ENCODE measurements at places on chromosomes 7 and 10.

- DNase-seq: no peak
Observed at GRCh38 chr10:74859546-74859945, 33.1 kb downstream of the KAT6B start.

DNA sequence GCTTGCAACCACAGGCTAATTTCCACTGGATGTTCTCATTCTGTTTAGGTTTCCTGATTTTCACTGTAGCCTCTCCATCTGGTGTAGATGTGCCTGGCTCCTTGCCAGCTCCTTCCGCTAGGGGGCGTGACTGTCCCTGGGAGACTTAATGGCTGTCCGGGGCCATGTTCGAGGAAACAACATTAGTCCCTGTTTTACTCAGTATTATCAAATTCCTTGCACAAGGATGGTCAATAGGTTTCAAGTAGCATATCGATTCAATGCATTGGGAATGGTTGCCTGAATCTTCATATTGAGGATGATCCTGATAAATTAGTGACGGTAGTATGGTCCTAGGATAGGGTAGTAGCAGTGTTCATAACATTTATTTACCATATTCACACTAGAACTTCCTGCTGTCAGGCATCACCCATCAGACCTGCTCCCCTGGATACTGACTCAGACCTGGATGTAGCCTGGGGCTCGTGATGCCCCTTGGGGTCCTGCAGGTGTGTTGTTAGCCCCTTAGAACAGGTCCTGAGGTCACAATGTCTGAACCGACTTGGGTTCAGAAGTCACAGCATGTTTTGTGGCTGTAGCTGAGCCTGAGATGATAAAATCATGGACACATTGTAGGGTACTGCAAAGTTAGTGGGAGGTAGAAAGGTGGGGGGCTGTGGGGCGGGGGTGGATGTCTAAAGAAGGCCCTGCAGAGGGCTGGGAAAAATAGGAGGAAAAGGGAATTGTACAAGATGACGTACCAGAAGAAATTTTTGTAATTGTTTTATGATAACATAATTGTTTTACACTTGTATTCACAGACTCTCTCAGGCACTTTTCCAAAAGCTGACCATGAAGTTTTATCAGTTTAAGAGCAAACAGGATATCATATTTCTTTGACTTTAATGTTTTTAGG is 8.9 kb upstream of the EXOC6 start:
- peak; percentile 61 for DNase-seq

DNA sequence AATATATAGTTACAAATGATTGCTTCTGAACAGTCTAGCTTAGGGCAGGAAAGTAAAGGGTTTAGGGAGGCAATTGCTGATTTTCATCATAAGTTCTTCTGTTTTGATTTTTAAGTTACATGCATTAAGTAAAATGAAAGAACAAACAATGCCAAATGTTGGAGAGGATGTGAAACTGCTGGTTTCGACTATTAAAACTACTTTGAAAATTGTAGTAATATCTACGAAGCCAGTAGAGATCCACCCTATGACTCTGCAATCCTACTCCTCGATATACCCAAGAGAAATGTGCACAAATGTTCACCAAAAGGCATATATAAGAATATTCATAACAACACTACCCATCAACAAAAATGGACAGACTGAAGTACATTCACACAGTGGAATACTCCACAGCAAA is 24.3 kb downstream of the PDZD8 start:
- DNase-seq: no peak

- peak; percentile 36 for DNase-seq
Observed at GRCh38 chr10:86642499-86642898, 11.8 kb upstream of the OPN4 start.

DNA sequence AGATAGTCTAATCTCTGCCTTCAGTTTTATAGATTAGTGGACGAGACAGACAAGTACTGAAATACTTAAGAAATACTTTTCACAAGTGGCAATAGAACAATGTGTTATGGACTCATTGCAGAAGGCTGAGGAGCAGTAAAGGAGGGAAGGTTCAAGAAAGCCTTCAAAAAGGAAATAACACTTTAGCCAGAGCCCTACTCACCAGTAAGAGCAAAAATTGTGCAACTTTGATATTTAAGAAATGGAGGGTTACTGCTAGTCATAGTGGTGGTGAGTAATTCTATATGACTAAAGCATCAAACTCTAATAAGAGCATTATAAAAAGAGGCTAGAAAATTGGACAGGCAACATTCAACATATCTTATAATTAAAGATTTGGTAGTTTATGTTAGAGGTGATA is 28.8 kb downstream of the PTPN12 start:
- DNase-seq: no peak

- DNase-seq: no peak
Observed at GRCh38 chr7:70307544-70308106, 709.4 kb downstream of the AUTS2 start.

DNA sequence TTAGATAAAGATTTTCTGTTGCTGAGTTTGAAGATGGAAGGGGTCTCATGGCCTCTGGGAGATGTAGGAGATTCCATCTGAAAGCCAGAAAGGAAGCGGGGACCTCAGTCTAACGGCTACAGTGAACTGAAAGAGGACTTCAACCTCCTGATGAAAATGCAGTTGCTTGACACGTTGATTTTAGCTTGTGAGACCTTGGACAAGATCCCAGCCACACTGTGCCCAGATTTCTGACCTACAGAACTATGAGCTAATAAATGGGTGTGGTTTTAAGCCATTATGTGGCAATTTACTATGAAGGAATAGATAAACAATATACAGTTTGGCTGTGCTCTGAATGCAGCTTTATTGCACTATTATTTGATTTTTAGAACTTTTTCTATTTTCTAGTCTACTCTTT is 342.3 kb upstream of the SEMA3D start:
- DNase-seq: no peak

- DNase-seq: no peak
Observed at GRCh38 chr10:59582058-59582457, 127.6 kb downstream of the SLC16A9 start.

GRCh38 chr10:69232252-69232651 is 12.1 kb downstream of the HKDC1 start:
- DNase-seq: peak; percentile 86

GRCh38 chr7:44212581-44213184 is 11.9 kb downstream of the YKT6 start:
- no peak for DNase-seq

- DNase-seq: no peak
Observed at GRCh38 chr7:81714306-81714705, 55.5 kb downstream of the HGF start.

- no peak for DNase-seq
Observed at GRCh38 chr7:129434675-129435318, 565 bp downstream of the STRIP2 start.

- DNase-seq: no peak
Observed at GRCh38 chr7:151408839-151409666, 785 bp downstream of the WDR86 start.

GRCh38 chr7:55127622-55128081 is 108.8 kb downstream of the EGFR start:
- DNase-seq: no peak

GRCh38 chr10:12788277-12788676 is 213.2 kb downstream of the CCDC3 start:
- no peak for DNase-seq

- DNase-seq: no peak
Observed at GRCh38 chr10:119543814-119544642, 1.5 kb upstream of the RGS10 start.

- no peak for DNase-seq
Observed at GRCh38 chr7:91079487-91079886, 184.7 kb upstream of the FZD1 start.

GRCh38 chr10:3167611-3168330 is 4.8 kb downstream of the PITRM1 start:
- no peak for DNase-seq

- peak; percentile 7 for DNase-seq
Observed at GRCh38 chr7:109950256-109950655, 1140.7 kb upstream of the LRRN3 start.

DNA sequence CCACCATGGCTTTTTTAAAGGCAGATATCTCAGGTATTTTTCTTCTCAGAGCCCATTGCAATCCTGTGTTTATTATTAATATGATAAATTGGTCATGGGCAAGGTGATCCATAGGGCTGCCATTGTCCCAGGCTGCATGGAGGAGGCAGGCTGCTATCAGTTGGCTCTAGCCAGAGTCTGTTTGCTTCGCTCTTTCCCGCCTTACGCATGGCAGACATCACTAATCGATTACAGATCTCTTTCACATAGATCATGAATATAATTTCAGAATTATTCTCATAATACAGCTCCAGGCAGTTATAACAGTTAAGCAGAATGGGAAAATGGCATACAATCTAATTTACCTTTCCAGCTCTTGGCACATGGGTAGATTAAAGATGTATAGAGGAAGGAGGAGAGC is 30.4 kb upstream of the HABP2 start:
- peak; percentile 11 for DNase-seq

GRCh38 chr7:150928541-150928940 is 49.6 kb downstream of the KCNH2 start:
- no peak for DNase-seq

DNA sequence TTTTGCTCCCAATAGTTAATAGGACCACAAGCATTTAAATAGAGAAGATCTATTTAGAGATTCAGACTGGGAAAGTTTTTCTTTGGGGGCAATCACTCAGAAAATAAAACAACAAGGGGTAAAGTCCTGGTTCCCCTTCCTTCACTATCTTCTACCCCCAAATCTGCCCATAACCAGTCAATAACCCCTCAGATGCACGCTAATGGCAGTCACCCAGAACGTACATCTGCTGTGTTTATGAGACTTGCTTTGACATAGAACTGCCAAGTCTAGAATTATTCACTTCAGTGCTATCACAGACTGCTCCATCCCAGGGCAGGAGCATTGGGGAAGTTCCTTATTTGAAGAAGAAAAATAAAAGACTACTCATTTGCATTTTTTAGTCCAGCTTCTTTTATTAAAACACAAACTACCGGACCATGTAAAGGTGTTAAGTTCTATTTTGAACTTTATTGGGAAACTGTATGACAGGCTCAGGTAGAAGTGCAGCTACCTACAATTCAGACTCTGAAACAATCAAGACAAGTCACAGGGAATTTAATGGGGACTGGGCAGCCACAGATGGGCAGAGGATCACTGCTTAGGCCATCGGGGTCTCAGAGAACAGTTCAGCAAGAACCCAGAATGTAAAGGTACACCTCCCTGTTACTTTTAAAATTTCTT is 38.4 kb downstream of the ANK3 start:
- DNase-seq: no peak

GRCh38 chr10:91424016-91424415 is 13.9 kb downstream of the HECTD2 start:
- DNase-seq: no peak

DNA sequence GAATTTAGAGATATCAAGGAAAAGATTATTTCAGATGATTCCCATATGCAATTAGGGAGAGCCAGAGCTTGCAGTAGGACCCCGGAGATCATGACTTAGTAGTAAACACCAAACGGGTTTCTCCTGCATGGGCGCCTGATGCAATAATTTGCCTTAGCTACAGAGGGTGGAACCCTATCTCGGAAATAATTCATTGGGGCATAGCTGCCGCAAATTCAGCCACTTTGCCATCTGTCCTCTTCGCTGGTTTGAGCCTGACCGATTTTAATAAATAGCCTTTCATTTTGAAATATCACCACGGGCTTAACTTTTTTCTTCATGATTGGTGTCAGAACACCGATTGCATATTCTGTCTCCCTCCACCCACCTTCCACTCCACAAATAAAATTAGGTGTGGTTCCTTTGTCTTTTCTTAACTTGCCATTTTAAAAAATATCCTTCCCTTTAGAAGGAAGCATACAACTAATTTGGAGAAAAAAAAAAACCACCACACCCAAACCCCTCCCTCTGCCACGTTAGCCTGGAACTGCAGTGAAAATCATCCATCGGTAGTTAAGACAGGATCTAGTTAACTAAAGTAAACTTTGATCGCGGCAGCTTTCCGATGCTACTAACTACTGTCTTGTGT is 1.4 kb downstream of the GARS1 start:
- peak; percentile 30 for DNase-seq

GRCh38 chr10:131806146-131806545 is 94.7 kb upstream of the PPP2R2D start:
- DNase-seq: no peak

DNA sequence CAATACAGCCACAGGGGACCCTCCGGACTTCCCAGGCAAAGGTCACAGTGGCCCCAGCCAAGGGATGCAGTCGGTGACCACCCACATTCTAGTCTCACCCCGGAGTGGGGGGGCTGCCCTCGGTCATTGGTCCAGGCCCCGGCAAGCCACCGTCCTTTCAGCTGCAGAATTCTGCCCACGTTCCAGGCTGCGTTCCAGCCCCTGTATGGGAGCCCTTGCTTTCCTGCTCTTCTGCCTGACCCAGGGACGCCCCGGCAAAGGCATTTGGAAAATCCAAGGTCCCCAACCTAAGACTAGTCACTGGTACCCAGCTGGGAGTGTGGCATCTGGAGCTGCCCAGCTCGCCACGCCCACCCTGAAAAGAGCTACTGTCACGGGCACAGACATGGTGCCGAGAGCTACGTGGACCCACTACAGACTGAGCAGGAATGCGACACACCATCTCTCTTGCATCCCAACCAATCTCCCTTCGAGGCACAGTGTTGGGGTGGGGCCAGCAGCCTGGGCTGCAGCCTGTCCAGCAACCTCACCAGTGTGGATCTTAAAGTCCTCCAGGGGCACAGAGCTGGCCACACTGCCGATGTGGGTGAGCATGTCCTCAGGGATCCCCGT is 18.6 kb downstream of the OGDHL start:
- DNase-seq: no peak

GRCh38 chr10:86303626-86304025 is 63.0 kb downstream of the GRID1 start:
- no peak for DNase-seq

DNA sequence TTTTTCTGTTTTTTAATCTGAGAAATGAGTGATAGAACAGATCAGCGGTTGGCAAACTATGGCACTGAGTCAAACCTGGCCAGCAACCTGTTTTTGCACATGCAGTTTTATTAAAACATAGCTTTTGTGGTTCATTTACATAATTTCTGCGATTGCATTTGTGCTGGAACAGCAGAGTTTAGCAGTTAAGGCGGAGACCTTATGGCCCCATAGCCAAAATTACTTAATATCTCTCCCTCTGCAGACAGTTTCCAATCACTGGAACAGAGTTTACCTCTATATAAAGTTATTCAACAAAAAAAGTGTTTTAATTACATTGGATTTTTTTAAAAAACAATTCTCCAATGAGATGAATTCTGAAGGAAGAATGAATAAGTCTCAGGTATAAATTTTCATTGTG is 212.1 kb downstream of the DGKB start:
- no peak for DNase-seq

- DNase-seq: no peak
Observed at GRCh38 chr10:988667-989545, 672 bp downstream of the GTPBP4 start.

GRCh38 chr10:96276426-96276825 is 5.1 kb upstream of the BLNK start:
- DNase-seq: no peak

DNA sequence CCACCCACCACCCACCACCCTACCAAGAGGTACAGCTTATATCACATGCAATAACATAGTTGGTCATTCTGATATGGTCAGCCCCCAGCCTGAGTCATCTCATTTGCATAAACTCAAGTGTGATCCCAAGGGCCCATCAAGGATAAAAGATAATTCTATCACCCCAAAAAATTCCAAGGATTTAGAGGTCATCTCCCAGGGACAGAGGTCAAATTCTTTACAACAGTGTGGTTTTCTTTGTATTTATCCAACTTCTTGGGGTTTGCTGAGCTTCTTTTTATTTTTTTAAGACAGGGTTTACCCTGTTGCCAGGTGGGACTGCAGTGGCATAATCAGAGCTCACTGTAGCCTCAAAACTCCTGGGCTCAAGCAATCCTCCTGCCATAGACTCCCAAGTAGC is 9.4 kb upstream of the GTPBP10 start:
- no peak for DNase-seq

- DNase-seq: no peak
Observed at GRCh38 chr10:76774987-76775603, 862.5 kb downstream of the KCNMA1 start.

Data from A549 (cell line).